Stimulated activated naive CD4-positive, alpha-beta T cell treated with Interleukin-2 at 50 U/mL for 16 hours (primary cell): ENCODE measurements at places on chromosomes 3 and 15.
A peak's percentile ranks its signal among the peaks of the same experiment; 100 is the strongest.

DNA sequence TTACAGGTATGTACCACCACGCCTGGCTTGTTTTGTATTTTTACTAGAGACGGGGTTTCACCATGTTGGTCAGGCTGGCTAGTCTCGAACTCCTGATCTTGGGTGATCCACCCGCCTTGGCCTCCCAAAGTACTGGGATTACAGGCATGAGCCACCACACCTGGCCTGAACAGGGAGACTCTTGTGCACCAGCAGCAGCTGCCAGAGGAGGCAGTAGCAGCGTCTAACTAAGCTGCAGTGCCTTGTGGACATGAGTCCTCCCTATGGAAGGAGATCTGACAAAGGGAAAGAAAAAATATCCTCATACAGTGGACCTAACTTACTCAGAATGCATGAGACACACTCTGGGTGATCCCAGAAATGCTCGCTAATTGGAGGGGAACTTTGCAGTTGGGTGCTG lies 36.8 kb upstream of the NEO1 start:
- no peak for DNase-seq

- DNase-seq = no peak
Observed at GRCh38 chr15:90690585-90690984, 26.6 kb upstream of the BLM start.

DNA sequence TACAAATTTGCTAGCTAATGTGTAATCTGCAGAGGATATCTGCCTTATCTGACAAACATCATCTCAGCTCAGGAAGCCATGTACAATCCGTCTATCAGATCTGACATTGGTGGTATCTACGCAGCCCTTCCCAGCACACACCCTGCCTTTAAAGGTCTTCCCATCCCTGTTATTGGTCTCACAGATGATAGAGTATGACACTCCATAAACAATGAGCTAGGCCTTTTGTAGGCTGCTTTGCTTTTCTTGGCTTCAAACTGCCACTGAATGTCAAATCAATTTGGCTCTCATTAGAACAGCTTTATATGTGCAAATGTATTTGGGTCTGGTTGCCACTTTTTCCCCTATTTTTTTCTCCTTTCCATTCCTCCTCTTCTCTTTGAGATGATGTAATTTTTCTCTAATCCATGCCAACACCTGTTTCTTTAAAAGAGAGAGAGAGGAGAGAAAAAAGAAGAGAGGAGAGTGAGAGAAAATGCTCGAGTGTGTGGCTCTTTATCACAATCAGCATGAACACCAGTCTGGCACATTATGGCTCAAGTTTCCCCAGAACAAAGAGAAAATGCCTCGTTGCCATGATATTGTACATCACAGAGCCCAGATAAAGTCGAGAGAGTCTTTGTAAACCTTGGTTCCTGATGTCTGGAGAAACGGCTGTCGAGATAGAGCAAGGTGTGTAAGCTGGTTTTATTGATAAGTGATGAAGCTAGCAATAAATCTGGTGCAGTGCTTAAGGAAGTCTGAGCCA lies 80.8 kb upstream of the DPH6 start:
- no peak for DNase-seq

DNA sequence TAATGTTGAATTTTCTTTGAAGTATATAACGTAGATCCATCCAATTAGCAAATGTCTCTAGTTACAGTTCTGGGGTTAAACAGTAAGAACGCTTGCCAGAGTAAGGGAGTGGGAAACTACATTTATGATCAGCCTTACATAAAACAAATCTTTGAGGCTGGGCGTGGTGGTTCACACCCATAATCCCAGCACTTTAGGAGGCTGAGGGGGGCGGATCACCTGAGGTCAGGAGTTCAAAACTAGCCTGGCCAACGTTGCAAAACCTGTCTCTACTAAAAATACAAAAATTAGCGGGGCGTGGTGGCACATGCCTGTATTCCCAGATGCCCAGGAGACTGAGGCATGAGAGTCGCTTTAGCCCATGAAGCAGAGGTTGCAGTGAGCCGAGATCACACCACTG lies 50.1 kb upstream of the GATM start:
- DNase-seq = no peak

GRCh38 chr3:16373341-16373946 lies 108.4 kb downstream of the OXNAD1 start:
- no peak for DNase-seq

DNA sequence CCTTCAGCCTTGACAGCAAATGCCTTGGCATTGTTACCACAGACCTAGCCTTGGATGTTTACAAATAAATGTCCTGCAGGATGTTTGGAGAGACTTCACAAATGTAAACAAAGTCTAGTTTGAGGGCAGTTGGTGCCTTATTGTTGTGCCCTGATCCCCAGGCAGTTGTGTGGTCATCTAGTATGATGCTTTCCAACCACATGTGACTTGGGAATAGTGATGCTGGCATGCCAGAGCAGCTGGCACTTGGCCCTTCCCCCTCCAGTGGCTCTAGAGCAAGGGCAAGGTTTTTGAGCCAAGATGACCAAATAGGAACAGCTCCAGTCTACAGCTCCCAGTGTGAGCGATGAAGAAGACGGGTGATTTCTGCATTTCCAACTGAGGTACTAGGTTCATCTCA lies 258.2 kb downstream of the ADAMTS17 start:
- no peak for DNase-seq

- DNase-seq = no peak
Observed at GRCh38 chr3:188558343-188559071, 404.6 kb downstream of the LPP start.

DNA sequence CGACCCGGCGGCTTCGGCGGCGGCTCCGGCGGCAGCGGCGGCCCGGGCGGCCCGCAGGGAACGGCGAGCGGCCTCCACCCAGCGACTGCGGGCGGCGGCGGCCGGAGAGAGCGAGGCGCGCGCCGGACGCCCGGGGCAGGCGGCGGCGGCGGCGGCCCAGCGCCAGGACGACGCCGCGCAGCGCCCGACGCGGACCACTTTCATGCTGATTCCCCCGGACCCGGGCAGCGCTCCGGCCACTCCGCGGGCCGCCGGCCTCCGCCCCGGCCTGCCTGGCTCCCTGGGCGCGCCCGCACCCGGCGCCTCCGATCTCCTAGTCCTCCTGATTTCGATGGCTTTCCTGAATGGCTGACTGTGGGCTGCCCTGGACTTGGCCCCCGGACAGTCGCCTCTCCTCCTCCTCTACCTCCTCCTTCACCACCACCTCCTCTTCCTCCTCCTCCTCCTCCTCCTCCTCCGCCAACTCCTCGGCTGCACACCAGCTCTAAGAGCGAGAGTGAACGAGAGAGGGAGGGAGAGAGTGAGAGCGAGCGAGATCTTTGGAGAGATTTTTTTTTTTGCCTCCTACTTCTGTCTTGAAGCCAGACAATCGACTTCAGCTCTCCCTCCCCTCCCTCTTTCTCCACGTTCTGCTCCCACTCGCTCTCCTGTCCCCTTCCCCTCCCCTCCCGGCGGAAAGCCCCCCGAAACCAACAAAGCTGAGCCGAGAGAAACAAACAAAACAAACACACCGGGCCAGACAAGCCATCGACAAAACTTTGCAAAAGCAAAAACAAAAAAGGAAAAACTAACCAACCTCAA lies 844 bp downstream of the NR2F2 start:
- DNase-seq = no peak

- DNase-seq = no peak
Observed at GRCh38 chr3:105424412-105425152, 57.9 kb downstream of the ALCAM start.

GRCh38 chr3:126964261-126964660 lies 18.7 kb upstream of the PLXNA1 start:
- no peak for DNase-seq

GRCh38 chr3:59813148-59813538 lies 763.3 kb upstream of the CFAP20DC start:
- DNase-seq = no peak

DNA sequence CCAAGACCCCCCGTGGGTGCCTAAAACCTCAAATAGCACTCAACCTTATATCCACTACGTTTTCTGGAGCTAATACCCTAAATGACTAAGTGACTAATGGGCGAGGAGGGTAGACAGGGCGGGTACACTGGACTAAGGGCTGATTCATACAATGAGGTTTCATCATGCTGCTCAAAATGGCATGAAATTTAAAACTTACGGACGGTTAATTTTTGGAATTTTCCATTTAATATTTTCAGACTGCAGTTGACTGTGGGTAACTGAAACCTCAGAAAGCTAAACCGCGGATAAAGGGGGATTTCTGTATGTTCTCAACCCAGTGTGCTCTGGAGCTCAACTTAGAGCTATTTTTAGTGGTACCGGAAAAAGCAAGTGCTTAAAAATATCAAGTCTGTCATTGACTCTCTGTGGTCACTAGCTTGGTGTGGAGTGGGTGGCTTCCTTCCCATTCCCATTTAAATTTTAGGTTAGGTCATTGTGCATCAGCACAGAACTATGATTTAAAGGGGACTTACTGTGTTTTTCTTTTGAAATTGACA lies 72.9 kb downstream of the LRRC28 start:
- peak; percentile 0 for DNase-seq

DNA sequence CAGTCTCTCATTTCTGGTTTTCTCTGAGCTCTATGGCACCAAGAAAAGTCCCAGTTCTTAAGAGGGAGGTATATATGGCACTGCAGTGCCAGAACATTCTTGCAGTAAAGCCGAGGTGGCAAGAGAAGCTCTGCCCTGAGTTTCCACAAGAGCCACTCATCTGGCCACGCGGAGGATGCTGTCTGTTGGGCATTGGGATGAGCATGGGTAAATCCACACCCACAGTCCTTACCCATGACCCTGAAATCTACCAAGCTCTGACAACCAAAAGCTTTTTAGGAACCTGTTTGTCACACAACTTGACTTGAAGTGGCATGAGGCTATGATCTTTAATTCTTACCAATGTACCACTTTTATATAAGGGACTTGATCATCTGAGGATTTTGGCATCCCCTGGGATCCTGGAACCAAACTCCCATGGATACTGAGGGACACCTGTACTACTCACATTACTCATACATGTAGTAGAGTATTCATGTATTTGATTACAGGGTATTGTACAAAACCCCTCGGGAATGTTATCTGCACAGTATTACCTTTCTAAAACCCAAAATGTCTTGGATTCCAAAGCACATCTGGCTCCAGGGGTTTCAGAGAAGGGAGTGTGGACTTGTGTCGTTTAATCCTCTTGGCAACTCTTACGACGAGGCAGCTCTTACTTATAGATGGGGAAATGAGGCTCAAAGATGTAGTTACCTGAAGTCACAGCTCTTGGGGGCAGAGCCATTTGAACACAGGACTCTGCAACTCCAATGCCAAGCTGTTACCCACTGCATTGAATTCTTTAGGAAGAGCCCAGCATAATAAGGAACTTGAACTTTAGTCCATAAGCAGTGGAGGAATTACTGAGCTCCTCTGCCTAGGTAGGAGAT lies 8.8 kb downstream of the RPL32 start:
- DNase-seq = no peak

GRCh38 chr3:71430941-71431552 lies 152.5 kb downstream of the FOXP1 start:
- DNase-seq = no peak

GRCh38 chr15:92011611-92012367 lies 158.3 kb downstream of the SLCO3A1 start:
- peak; percentile 28 for DNase-seq

GRCh38 chr15:82848241-82848993 lies 39.0 kb downstream of the WHAMM start:
- no peak for DNase-seq
